Subcutaneous preadipocyte (primary cell): ENCODE measurements at places on chromosomes 6 and 20. TPM values are rescaled to one million over a fixed set of nuclear protein-coding genes. Genes with fewer than 3 reads are reported as not detected.

Gene KIAA0408
- 0.37 and 0.39 TPM in 2 replicates for total RNA-seq

Gene ZNF337
- 9.6 and 10.6 TPM in 2 replicates for total RNA-seq

Gene HSPA1L
- 0.37 and 0.39 TPM in 2 replicates for total RNA-seq

Gene THBD
- 7.3 and 15.1 TPM in 2 replicates for total RNA-seq

Gene MAP7
- 0.37 and 0.39 TPM in 2 replicates for total RNA-seq

Gene RIOK1
- 14.3 and 24.2 TPM in 2 replicates for total RNA-seq

Gene PRELID3B
- 74.2 and 82.7 TPM in 2 replicates for total RNA-seq

Gene C6orf58
- total RNA-seq, result 0.20 TPM in 1 of 2 replicates, not detected in the other

Gene CRISP2
- total RNA-seq, result not detected in 2 replicates
